Astrocyte of the spinal cord (primary cell): ENCODE measurements at places on chromosomes 11 and 22.

DNA sequence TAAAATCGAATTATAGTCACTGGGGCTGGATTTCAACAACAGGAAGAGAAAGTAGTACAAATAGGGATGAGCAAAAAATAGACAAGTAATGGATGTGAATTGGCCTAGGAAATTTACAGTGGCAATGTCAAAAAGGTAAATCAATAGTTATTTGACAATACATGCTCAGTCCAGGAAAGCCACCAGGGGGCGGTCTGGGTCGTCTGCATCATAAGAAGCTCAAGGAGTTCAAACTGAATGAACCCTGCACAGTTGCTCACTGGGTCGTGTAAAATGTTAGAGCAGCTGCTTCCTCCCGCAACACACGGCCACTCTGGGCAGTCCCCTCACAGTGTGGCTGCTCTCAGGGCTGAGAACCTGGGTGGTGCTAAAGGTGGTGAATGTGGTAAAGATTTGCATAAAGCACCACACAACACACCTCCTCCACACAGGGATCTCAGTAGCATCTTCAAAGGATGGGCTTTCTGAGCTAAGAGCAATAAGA lies 85.9 kb downstream of the ZNF280B start:
- peak; percentile 51 for DNase-seq

- peak; percentile 91 for DNase-seq
These were observed 74.7 kb upstream of the CD44 start for GRCh38 chr11:35064114-35064800.

- no peak for DNase-seq
These were observed 583 bp upstream of the RRAS2 start for GRCh38 chr11:14359501-14360031.

DNA sequence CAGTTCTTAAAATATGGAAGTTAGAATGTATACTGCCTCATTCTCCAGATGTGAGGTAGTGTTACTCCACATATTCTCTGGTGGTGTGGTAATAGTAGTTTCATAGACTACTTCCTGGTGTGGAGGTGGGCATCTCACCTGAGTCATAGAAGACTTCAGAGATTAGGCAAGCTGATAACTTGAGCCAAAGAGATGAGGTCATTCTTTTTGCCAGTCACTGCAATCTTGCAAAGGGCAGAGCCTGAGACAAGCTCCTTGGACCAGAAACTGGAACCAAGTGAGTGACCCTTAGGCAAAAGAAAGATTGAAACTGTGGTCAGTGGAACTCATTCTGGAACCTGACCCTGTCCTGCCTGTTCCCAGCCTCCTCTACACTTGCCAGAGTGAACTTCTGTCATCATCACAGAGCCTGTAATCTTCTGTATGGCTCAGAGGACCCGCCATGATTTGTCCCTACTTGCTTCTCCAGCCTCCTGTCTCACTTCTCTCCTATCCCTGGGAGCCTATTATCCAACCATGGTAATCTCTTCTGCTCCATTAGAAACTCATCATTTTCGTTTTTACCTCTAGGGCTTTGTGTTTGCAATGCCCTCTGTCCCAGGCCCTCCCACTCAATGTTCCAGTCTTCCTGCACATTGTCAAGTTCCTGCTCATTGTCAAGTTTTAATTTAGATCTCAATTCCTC lies 10.6 kb upstream of the CCDC83 start:
- no peak for DNase-seq

GRCh38 chr22:22856885-22857606 lies 30.6 kb upstream of the IGLL5 start:
- no peak for DNase-seq

DNA sequence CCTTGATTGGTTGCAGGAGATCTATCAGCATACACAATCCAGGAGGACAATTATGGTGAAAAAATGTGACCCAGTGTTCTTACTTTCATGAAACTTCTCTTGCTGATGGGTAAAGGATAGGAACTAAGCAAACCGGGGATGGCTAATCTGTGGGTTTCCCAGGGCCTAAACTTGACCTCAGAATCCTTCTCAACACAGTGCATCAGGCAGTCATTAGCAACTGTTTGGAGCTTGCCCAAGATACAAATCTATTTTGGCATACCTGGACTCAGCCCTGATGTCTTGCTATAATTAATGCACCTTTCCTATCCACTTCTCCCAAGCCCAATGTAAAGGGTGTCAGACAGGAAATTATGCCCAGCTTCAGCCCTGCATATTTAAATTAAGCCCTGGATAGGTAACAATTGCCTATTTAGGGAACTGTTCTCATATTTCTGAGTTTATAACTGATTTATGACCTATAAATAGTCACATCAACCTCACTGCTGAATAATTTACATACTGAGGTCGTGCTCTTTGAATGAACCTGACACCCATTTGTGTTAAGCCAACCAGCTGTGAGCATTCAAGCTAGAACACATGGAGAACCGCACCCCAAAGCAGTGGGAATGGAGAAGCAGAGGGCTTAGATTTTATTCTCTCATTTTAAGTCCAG lies 9.2 kb upstream of the PHF21A start:
- DNase-seq = no peak

DNA sequence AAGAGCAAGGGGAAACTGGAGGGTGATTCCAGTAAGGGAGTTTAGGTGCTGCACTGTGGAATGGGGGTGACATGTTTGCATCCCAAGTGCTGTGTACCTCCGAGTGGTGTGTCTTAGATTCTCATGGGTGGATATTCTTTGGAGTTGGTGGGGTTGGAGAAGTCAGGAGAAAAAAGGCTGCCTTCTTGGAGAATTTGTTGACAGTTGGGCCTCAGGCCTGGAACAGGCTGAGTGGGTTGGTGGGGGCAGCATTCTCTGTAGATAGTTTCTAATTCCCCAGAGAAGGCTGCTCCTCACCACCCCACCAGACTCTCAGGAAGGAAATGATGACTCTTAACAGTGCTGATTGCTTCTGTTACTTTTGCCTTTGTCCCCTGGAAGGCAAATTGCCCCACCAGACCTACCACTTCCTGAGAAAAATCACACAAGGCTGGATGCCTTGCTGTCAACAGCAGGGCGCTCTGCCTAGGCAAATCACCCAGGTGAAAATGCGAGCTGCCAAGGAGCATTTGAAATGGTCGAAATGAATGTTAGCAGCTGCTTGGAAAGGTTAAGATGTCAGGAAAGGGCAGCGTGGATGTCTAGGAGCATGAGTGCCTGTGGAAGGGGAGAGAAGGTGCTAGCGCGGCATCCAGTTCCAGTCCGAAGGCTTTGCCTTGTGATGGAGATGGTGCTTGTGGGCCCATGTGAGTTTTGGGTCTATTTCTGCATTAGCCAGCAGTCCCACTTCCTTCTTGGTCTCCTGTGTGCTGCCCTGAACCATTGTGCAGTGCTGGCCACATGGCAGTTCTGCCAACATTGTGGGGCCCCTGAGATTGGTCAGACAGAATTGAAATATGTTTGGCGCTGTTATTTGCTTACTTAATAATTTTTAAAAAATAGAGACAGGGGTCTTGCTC lies 29.7 kb upstream of the SORL1-AS1 start:
- no peak for DNase-seq

- DNase-seq = no peak
These were observed 43.8 kb upstream of the JAM3 start for GRCh38 chr11:134025082-134025429.

GRCh38 chr11:19929655-19930054 lies 217.0 kb downstream of the NAV2 start:
- DNase-seq = peak; percentile 47

- DNase-seq = no peak
These were observed 5.1 kb downstream of the ARSA start for GRCh38 chr22:50622723-50623327.

- peak; percentile 71 for DNase-seq
These were observed 806.7 kb downstream of the NTM start for GRCh38 chr11:132177106-132177505.

- DNase-seq = peak; percentile 54
These were observed 59.6 kb downstream of the ATXN10 start for GRCh38 chr22:45731041-45731797.

GRCh38 chr11:24093375-24093774 lies 403.5 kb upstream of the LUZP2 start:
- no peak for DNase-seq

- peak; percentile 32 for DNase-seq
These were observed 4.5 kb upstream of the TMA7B start for GRCh38 chr22:39955675-39956074.

GRCh38 chr11:97815667-97816066 lies 1205.1 kb upstream of the CNTN5 start:
- DNase-seq = no peak

DNA sequence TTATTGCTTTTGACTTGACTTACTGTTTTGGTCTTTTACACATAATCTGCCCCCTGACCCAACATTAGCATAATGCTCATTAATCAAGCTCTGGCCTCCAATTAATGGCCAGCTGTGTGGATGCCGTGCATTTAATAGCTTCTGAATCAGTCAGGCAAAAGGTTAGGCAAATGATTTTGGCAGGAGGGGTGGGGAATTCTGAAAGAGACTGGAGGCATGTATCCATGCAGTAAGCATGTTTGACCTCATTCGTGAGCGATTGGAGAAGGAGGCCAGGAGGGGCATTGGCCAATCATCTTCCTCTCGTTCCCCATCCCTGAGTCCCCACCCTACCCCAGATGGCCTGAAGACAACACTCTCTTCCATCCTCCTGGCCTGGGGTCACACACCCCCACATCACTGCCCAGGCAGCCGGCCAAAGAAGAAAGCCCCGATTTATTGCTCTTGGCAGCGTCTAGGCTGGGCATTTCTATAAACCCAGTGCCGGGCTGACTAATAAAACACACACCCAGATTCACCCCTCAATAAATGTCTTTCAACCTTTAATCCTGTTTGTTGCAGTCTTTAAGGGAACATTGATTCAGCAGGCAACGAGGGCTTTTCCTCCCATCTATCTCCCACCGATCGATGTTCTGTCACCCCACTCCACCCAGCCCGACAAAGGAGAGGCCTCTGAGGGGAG lies 150.0 kb downstream of the OPCML start:
- peak; percentile 1 for DNase-seq

- DNase-seq = no peak
These were observed 18.5 kb upstream of the LRRC10B start for GRCh38 chr11:61489833-61490721.

- no peak for DNase-seq
These were observed 79.2 kb downstream of the OSBP2 start for GRCh38 chr22:30773919-30774318.

- no peak for DNase-seq
These were observed 42.6 kb downstream of the FAM227A start for GRCh38 chr22:38613588-38613987.

DNA sequence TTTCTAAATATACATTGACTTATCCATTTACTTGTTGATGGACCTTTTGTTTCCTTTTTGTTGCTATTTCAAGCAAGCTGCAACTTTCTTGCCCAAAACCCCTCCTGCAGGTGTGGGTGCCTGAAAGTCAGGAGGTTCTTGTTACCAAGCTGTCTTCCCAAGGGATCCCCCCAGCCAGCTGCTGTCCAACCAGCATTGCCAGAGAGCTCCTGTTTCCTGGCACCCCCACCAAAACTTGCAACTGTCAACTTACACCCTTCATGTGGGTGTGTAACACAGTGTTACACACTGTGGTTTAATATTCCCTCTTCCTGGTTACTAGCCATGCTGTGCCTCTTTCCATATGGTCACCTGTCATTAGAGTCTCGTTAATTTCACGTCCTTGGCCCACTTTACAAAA lies 1.6 kb upstream of the KRTAP5-1 start:
- DNase-seq = no peak

DNA sequence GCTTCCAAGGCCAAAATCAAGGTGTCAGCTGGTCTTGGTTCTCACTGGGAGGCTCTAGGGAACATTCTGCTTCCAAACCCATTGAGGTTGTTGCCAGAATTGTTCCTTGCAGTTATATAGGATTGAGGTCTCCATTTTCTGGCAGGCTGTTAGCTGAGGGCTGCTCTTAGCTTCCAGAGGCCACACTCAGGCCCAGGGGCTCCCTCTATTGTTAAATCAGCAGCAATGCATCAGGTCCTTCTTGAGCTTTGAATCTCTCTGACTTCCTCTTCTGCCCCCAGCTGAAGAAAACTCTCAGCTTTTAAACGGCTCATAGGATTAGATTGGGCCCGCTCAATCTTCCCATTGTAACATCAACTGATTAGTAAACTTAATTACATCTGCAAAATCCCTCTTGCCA lies 39.3 kb upstream of the BSX start:
- peak; percentile 45 for DNase-seq
